ENCODE measurements at places on chromosomes 1 and 21.

GRCh38 chr21:46264690-46265144 lies 20.7 kb downstream of the MCM3AP start:
- DNase-seq, result no peak

DNA sequence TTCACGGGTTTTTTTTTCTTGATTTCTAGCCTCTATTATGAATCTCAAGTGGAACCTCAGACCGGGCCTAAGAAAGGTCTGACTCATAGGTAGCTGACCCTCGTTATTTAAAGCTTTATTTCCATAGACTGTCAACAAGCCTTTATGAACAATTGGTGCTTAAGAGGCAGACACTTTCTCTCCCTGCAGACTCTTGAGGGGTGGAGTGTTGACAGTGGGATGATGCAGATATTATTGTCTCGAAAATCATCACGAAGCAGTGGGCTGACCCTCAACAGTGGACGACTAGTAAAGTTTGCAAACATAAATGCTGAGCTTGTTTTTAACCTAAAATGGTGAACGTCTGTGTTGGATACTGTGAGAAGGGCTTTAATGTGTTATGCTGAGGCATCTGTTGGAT lies 1.8 kb downstream of the SFT2D2 start:
- no peak for DNase-seq

DNA sequence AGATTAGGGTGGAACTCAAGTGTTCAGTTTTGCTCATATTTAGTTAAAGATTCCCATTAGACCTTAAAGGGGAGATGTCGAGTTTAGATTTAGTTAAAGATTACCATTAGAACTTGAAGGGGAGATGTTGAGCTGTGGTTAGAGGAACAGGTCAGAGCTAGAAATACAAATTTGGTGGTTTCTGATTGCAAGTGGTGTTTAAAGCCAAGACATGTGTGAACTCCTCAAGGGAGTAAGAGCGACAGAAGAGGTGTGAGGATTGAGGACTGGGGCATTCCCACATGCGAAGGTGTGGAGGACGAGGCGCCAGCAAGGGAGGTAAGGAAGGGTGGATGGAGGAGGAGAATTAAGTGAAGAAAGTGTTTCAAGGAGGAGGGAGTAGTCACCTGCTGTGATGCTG lies 168.6 kb downstream of the IER5 start:
- DNase-seq, result no peak

DNA sequence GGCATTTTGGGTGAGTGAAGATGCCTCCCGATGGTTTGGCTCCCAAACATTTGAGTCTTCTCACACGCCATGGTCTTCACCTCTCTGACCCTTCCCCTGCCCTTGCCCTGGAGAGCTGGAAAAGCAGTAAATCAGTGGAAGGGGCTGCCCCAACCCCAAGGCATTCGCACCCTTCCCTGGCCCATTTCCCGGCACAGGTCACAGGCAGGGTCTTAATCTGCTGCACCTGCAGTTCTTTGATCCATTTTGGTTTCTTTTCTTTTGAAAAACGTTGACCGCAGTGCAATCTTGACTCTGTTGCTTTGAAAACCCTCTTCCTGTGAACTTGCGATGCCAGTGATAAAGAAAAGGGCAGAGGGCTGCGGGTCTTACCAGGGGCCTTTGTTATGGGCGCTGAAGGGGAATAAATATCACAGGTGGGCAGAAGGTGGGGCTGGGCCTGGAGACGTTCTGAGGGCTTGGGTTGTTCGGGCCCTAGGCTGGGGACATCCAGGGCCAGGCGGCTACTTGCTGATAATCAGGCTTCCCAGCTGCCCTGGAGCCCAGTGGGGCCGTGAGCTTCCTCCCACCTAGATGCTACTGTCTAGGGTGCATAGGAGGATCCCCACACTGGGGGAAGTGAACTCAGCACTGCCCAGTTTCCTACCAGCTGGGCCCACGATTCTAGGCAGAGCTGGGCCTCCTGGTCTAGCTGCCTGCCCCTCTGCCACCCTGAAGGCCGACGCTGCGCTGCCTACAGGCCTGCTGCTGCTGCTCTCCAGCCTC lies 38.6 kb upstream of the EPS8L3 start:
- peak; percentile 24 for DNase-seq

- no peak for DNase-seq
Measured at GRCh38 chr1:178530037-178530402, 17.1 kb downstream of the TEX35 start.

- DNase-seq, result no peak
Measured at GRCh38 chr1:182175361-182175931, 113.9 kb upstream of the ZNF648 start.

- no peak for DNase-seq
Measured at GRCh38 chr1:153190373-153190772, 12.9 kb upstream of the LELP1 start.

- DNase-seq, result no peak
Measured at GRCh38 chr1:12697397-12697796, 18.5 kb upstream of the AADACL3 start.

GRCh38 chr1:185495898-185496297 lies 178.9 kb upstream of the IVNS1ABP start:
- no peak for DNase-seq

DNA sequence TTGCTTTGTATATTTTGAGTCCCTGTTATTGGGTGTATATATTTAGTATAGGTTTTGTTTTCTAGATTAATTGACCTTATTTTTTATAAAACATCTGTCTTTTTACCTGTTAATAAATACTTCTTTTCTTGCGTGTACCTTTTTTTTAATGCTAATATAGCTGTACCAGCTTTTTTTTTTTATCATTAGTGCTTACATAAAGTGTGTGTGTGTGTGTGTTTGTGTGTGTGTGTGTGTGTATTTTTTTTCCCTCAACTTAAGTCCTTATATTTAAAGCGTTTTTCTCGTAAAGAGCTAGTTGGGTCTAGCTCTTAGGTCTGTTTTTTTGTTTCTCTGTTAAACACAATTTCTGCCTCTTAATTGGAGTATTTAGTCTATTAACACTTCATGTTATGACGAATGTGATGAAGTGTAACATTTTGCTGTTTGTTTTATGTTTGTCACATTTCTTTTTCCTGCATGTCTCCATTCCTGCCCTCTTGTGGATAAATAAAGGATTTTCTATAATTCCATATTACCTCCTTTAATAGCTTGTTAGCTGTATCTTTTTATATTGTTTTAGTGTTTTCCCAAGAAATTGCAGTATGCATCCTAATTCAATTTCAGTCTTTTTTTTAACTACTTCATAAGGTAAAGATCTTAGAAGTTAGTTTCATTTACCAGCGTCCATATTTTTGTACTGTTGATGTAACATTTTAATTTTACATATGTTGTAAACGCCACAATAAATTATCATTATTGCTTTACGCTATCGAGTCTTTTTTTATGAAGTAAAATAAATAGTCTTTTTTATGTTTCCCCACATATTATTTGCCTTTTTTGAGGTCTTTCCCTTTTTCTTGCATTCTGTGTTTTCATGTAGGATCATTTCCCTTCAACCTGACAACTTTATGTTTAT lies 4.3 kb downstream of the PRMT2 start:
- no peak for DNase-seq

- no peak for DNase-seq
Measured at GRCh38 chr1:19071674-19072281, 115.3 kb upstream of the IFFO2 start.

DNA sequence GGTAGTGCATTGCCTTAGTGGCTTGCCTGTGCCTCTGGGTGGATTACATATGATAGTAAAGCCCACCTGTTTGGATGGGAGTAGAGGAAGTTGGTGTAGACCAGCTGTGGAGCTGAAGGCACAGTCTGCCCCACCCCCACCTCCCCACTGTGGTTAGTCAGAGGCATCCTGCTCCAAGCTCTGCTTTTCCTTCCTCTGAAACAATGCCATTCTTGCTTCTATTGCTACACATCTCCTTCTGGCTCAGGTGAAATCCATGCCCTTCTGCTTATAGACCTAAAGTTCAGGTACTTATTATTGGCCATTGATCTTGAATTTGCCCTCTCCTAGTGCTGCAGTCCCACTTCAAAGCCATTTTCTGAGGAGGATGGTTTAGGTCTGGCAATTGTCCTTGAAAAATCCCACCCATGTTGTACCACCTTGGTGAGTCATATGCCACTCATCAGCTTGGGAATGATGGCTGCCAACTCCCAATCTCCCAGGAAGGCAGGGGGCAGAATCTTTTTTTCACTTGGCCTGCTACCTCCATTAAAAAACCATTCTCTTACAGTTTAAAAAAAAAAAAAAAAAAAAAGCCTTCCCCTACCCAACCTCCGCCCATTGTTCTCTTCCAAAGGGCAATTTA lies 6.7 kb upstream of the TXLNA start:
- no peak for DNase-seq

DNA sequence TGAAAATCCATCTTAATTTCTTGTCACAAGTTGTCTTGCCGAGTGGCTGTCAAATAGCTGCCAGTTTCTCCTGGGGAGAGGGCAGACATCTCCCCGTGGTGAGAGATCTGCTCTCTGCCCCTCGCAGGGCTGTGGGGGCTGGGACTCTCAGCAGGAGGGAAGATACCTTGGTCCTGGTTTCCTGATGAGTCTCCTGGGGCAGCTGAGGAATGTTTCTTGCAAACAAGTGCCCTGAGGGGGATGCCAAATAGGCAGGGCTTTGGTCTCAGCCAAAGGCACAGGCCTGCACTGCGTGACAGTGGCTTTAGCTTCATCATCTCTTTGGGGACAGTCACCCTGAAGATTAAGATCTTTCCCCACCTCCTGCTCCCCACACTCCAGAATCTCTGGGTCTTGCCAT lies 40.9 kb downstream of the SYT6 start:
- DNase-seq, result no peak

GRCh38 chr1:222781251-222781650 lies 33.6 kb upstream of the DISP1 start:
- DNase-seq, result no peak

DNA sequence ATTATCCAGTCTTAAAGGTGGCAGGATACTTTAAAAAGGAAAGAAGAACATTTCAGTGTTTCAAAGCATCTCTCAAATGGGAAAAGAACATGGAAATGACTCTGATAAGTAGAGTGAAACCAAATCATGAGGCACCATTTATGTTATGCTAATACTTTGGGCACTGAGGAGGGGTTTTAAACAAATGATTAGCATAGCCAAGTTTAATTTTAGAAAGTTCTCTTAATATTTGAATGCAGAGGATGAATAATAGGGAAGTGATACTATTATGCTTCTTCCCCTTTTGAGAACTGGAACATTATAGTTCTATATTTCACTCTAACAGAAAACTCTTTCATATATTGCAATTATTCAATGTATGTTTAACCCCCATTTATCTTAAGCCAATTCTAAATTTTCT lies 1181.9 kb upstream of the PRMT6 start:
- DNase-seq, result no peak

GRCh38 chr1:9882296-9882944 lies 27.6 kb downstream of the CTNNBIP1 start:
- no peak for DNase-seq

GRCh38 chr1:156310962-156311361 lies 11.9 kb upstream of the VHLL start:
- no peak for DNase-seq

GRCh38 chr1:32455958-32456357 lies 8.9 kb upstream of the ZBTB8B start:
- no peak for DNase-seq

GRCh38 chr1:109904105-109904817 lies 6.4 kb upstream of the CSF1 start:
- DNase-seq, result no peak

- DNase-seq, result no peak
Measured at GRCh38 chr1:149914545-149914944, 3.1 kb downstream of the SV2A start.

DNA sequence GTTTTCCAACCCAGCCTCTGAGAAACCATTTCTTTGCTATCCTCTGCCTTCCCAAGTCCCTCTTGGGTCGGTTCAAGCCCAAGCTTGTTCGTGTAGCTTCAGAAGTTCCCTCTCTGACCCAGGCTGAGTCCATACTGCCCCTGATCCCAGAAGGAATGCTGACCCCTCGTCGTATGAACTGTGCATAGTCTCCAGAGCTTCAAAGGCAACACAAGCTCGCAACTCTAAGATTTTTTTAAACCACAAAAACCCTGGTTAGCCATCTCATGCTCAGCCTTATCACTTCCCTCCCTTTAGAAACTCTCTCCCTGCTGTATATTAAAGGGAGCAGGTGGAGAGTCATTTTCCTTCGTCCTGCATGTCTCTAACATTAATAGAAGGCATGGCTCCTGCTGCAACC lies 23.8 kb downstream of the EIF2D start:
- no peak for DNase-seq

- DNase-seq, result no peak
Measured at GRCh38 chr1:175400766-175401165, 208.2 kb upstream of the KIAA0040 start.

DNA sequence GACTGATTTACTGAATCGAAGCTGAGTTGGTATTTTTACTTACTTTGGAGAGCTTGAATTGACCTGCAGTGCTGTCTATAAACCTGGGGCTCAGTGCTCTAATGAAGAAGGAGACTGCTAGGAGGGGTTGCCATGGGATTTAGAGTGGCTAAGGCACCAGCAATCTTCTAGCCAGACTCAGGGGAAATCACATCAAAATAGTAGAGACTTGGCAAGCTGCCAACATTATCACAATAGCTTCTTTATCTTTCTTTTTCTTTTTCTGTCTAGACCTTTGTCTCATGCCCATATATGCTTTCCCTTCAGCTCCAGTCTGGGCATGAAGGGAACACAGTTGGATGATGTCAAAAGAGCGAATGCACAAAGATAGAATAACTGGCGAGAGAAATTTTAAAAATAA lies 301.1 kb upstream of the DPYD start:
- no peak for DNase-seq

DNA sequence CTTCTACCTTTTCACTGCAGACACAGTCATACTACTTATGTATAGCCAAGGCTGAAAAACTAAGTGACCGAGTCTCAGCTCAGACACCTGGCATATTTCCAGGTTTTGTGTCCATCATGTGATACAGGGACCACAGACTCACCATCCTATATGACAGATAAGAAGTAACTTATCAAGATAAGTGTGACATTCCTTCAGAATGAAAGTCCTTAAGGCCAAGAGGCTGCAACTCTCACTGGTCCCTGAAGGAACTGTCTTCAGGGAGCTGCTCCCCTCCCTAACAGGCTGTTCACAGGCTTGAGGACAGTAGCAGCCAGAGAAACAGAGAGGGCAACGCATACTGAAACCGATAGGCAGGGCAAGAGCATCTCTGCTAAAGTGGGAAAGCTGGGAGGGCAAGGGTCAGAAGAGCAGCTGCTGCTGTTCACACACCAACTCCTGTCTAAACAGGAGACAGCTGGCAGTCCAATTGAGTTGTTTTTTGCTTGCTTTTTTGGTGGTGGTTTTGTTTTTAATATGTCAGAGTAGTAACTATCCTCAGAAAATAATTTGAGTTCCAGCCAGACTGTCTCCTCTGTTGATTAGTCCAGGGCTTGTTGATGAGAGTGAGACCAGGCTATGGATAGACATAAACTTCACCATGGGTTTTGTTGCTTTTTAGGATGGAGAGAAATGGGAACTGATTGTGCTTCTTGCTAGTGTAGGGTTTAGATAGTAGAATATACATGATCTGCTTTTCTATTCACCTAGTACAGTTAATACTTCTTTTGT lies 67.7 kb downstream of the MACF1 start:
- DNase-seq, result no peak

GRCh38 chr1:203166192-203166940 lies 9.3 kb downstream of the MYBPH start:
- no peak for DNase-seq
